ENCODE measurements at places on chromosomes 11 and 22.

DNA sequence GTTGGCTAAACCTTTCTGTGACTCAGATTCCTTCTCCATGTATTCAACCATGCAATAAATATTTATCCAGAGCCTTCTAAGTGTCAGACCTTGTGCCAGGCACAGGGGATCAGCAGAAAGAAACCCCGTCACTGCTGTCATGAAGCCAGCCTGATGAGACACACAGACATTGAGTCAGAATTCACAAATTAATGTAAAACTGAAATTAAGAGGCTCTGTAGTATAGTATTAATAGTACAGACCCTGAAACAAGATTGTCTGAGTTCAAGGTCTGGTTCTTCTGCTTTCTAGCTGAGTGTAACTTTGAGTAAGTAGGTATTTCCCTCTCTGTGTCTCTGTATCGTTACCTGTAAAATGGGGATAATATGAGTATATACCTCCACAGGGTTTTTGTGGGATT lies 46.9 kb downstream of the ME3 start:
- no peaks in the 10 kb centered on the region for H3K36me3 ChIP-seq
- no peak overlapping the region for H3K27ac ChIP-seq
- H3K4me1 ChIP-seq, result no peaks in the 10 kb centered on the region
- peaks cover 51% of the 10 kb centered on the region for H3K27me3 ChIP-seq

DNA sequence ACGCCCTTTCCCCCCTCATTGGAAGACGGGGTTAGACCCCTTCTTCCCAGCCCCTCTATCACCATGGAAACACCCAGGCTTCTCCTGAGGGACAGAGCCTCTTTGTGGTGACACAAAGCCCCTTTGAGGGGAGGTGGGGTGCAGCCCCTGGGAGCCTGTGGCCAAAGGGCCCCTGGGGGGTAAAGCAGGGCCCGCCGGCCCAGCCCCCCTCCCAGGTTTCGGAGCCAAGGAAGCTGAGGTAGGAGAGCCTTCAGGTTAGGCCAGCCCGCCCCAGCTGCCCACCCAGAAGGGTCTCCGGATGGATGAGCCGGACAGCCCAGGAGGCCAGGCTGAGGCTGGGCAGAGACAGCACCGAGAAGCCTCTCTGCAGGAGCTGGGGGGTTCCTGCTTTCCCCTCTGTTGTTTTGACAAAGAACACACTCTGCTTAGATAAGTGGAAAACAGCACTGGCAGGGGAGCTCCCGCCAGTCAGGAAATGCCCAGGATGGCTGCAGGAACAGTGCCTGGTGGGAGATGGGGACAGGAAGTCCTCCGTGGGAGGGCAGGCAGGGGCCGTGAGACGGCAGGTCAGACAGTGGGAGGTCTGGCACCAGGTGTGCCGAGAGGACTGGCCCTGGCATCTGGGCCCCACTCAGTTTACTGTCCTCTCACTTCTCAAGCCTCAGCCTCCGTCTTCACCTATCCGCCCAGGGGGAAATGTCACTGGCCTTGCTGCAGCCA lies 18.2 kb downstream of the ARVCF start:
- peaks cover 10% of the 10 kb centered on the region for H3K27me3 ChIP-seq
- no peaks in the 10 kb centered on the region for H3K4me1 ChIP-seq
- DNase-seq, result no peak
- no peak overlapping the region for H3K27ac ChIP-seq

DNA sequence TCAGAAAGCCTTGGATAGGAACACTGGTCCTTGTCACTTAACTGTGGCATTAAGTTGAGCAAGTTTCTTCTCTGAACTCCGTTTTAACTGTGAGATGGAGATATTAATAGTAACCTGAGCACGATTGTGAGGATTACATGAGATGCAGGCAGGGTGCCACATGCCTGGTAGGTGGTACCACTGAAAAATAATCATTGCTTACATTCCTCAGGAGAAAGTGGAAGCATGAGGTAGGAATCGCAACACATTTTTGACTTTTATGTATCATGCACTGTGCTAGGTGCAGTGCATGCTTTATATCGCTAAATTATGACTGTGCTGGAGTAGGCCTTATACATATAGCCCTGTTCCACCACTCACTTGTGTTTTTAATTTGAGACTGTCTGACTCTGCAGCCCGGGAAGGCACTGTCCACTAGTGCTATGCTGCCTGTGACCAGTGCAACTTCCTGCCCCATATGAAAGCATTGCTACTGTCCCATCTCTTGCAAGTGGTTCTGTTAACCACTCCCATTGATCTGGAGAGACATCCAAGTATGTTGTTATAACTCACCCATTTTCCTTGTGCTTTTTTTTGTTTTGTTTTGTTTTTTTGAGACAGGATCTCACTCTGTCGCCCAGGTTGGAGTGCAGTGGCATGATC lies 1.0 kb downstream of the UQCR10 start:
- no peak for DNase-seq
- H3K4me1 ChIP-seq, result peaks cover 29% of the 10 kb centered on the region
- H3K36me3 ChIP-seq, result peaks cover 24% of the 10 kb centered on the region
- H3K27ac ChIP-seq, result peak overlapping the region; percentile 88
- peak overlapping the region; percentile 94 for H3K4me3 ChIP-seq

GRCh38 chr11:117997406-117997805 lies 11.2 kb downstream of the IL10RA start:
- peaks cover 99% of the 10 kb centered on the region for H3K4me1 ChIP-seq
- H3K27me3 ChIP-seq, result no peaks in the 10 kb centered on the region
- peak; percentile 48 for DNase-seq
- H3K36me3 ChIP-seq, result peaks cover 87% of the 10 kb centered on the region
- peak overlapping the region; percentile 0 for H3K4me3 ChIP-seq

GRCh38 chr22:20955548-20955947 lies 11.5 kb upstream of the AIFM3 start:
- H3K36me3 ChIP-seq, result peaks cover 19% of the 10 kb centered on the region
- no peak for DNase-seq
- H3K27me3 ChIP-seq, result peaks cover 18% of the 10 kb centered on the region
- H3K4me3 ChIP-seq, result no peak overlapping the region
- H3K27ac ChIP-seq, result no peak overlapping the region

DNA sequence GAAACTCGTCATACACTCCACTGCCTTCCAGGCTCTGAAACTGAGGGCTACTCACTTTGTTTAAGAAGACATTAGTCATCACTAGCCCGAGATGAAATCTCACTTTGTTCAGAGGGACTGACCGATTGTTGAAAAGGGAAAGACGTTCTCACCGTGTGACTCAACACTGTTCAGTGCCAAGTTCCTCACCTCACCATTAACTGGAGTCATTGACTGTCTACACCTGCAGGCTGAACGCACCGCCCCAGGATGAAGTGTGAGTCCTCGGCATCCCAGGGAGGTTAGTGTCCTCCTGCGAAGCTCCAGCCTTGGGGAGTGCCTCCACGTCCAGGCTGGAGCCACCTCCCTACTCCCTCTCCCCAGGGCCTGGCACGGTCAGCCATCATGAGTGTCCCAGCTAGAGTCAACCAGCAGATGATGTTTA lies 30.4 kb downstream of the FADD start:
- H3K4me3 ChIP-seq, result no peak overlapping the region
- no peaks in the 10 kb centered on the region for H3K36me3 ChIP-seq
- no peaks in the 10 kb centered on the region for H3K27me3 ChIP-seq
- H3K27ac ChIP-seq, result no peak overlapping the region
- DNase-seq, result no peak
- H3K4me1 ChIP-seq, result no peaks in the 10 kb centered on the region

- H3K27ac ChIP-seq, result peak overlapping the region; percentile 16
- peaks cover 37% of the 10 kb centered on the region for H3K36me3 ChIP-seq
- H3K4me1 ChIP-seq, result peaks cover 45% of the 10 kb centered on the region
- no peak for DNase-seq
- H3K4me3 ChIP-seq, result no peak overlapping the region
Measured at GRCh38 chr11:61297341-61297740, 2.2 kb upstream of the VWCE start.

DNA sequence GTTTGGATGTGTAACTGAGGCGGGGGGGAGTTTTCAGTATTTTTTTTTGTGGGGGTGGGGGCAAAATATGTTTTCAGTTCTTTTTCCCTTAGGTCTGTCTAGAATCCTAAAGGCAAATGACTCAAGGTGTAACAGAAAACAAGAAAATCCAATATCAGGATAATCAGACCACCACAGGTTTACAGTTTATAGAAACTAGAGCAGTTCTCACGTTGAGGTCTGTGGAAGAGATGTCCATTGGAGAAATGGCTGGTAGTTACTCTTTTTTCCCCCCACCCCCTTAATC lies 2.3 kb downstream of the MALAT1 start:
- DNase-seq, result no peak
- peaks cover 6% of the 10 kb centered on the region for H3K27me3 ChIP-seq
- H3K4me3 ChIP-seq, result no peak overlapping the region
- H3K27ac ChIP-seq, result no peak overlapping the region

DNA sequence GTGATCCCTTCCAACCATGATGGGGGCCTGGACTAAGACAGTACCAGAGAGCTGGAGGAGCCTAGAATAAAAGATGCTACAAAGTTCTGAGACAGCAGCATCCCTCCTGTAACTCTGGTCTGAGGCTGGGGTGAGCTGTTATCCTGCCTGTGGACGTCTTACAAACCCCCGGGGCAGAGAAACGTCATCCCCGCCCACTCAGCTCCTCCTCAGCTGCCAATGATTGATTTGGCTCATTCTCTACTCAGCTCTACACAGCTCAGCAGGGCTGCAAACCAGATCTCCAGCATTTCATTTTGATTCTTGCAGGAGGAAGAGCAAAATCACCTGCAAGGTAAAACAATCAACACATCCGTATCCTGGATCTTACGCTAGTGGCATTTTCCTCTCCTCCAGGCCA lies 55.5 kb downstream of the CSNK2A3 start:
- H3K36me3 ChIP-seq, result no peaks in the 10 kb centered on the region
- no peak overlapping the region for H3K27ac ChIP-seq
- no peak overlapping the region for H3K4me3 ChIP-seq
- no peak for DNase-seq
- H3K4me1 ChIP-seq, result no peaks in the 10 kb centered on the region

DNA sequence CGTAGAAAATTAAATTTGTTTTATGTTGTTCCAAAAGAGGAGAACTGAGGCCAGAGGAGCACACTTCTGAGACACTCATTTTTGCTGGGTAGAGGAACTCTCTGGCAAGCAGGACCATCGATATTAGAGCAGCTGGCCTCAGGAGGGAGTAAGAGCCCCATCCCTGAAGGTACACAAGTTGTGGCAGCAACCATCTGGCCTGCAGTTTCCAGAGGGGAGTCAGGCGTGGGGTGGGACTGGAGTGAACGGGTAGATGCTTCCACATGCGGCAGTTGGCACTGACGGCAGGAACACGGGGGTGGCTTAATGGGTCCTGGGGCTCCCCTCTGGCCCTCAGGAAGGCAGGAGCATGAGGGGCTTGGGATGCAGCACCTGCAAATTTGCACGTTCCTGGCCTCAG lies 13.2 kb upstream of the SSTR3 start:
- peak overlapping the region; percentile 96 for H3K27ac ChIP-seq
- H3K4me3 ChIP-seq, result no peak overlapping the region
- H3K4me1 ChIP-seq, result peaks cover 90% of the 10 kb centered on the region
- no peaks in the 10 kb centered on the region for H3K27me3 ChIP-seq

Data from activated CD8-positive, alpha-beta memory T cell treated with anti-CD3 and anti-CD28 coated beads, Interleukin-2, amount 10 ng/mL, durations not matched to agents 7 days and 5 days (primary cell).